ENCODE measurements at places on chromosomes 7 and 10.

DNA sequence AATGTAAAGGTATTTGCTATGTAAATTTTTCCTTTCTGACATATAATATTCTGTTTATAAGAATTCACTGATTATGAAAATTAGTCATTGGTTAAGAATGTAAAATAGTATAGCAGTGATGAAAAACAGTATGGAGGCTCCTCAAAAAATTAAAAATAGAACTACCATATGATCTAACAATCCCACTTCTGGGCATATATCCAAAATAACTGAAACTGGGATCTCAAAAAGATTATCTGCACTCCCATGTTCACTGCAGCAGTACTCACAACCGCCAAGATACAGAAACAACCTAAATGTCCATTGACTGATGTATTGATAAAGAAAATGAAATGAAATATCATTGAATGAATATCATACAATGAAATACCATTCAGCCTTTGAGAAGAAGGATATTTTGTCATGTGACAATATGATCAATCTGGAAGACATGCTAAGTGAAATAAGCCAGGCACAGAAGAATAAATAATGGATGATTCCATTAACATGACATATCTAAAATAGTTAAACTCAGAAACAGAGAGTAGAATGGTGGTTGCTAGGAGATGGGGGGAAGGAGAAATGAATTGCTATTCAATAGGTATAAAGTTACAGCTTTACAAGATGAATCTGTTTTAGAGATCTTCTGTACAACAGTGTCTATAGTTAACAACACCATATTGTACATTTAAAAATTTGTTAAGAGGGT, 14.0 kb downstream of the C10orf88 start:
- DNase-seq = no peak

DNA sequence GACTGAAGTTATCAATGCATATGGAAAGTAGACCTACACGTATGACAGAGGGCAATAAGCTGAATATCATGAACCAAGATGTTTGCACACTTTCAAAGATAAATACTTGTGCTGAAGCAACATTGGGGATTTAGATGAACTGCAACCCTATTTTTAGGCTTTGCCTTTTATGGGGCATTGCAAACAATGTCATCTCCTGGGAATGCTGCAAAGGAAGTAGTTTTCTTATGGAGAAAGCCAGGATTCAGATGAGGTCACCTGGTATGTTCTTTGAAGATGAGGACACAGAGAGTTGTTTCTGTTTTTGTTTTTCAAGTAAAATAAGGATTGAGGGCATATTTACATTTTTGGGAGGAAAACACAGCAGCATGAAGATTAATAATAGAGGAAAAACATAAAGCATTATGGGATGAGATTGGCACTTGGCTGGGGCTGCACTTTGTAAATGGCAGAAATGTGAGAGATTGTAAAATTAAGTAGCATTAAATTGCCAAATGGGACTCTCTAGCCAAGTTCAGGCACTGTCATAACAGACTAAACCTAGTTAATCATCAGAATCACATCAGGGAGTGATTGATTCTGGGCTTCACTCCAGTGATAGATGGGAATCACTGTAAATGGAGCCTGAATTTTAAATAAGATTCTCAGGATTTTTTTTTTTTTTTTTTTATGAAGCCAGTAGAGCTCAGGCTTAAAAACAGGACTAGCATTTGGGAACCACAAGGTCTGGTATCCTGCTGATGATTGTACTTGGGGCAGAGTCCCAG, 63.1 kb downstream of the MALRD1 start:
- no peak for DNase-seq

DNA sequence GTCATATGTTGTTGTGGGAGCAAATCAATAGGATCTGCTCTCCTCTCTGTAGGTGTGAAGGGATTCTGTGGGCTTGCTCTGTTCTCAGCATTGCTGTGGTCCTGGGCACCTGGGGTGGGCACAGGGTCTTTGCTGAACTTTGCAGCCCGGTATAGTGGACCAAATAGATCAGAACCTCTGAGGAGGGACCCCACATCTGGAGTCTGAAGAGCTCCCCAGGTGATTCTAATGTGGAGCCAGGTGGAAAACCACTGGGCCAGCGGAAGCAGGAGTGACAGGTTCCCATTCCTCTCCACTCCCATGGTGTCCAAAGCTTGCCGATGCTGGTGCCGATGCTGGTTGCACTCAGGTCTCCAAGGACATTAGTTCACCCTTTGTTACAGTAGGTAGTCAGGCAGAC, 257.2 kb downstream of the GLRX3 start:
- no peak for DNase-seq

DNA sequence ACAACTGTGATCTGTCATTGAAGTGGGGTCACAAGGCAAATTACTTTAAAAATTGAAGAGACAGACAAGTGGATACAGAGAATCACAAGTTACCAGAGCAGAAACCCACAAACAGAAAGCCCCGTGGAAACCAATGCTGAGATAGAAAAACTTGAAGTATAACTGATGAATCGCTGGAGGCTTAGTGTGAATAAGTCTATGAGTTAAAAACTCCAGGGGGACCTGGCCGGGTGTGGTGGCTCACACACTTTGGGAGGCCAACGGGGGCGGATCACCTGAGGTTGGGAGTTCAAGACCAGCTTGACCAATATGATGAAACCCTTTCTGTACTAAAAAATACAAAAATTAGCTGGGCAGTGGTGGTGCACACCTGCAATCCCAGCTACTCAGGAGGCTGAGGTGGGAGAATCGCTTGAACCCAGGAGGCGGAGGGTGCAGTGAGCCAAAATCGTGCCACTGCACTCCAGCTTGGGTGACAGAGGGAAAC, 69.7 kb upstream of the ZNRF2 start:
- no peak for DNase-seq

DNA sequence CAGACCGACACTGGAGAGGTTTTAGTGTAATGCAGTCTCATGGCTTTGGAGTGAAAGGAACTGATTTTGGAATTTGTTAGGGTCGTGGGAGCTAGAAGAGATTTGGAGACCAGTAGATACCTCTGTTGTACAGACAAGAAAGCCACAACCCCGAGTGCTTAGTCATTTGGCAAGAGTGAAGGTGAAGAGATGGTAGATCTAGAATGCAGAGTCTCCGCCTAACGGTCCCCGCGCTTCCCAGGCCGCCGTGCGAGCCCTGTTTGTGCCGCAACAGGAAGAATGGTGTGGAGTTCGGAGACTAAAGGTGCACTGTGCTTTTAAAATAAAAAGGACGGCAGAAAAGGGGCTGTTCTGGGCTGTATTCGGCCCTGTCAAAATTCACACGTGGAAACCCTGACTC, 186.7 kb downstream of the ADARB2 start:
- no peak for DNase-seq

DNA sequence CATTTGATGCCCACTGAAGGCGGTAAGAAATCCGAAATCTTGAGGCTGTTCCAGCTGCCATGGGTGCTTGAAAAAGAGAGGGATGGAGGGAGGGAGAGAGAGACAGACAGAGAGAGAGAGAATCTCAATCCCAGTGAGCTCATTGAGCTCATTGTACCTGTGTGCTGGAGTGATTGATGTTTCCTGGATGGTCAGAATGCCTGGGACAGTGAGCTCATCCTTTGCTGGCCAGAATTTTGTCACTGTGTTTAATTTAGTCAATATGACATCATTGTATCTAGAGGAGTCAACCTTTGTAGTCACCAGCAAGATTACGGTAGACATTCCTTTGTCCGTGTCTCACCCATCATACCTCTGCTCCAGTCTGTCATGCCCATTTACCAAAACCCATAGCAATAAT, 625.4 kb upstream of the POM121L12 start:
- DNase-seq = no peak

DNA sequence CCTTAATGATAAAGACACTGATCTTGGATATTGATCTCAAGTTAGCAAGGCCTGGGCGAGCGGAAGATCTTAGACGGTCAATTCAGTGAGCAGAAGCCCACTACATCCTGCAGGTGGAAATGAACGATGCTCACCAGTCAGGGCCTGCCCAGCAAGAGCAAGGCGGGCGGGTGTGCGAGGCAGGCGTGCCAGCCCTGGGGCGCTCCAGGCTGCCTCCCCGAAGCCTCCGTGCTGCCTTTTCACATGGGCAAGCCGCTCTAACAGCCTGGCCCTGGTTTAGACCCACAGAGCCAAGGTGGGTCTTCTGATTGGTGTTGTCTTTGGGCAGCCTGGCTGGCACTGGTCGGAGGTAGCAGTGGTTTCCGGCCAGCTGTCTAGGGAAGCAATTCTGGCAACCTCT, 475.1 kb upstream of the FOXK1 start:
- DNase-seq = no peak

GRCh38 chr7:33726582-33726981, 178.8 kb upstream of the BMPER start:
- no peak for DNase-seq

DNA sequence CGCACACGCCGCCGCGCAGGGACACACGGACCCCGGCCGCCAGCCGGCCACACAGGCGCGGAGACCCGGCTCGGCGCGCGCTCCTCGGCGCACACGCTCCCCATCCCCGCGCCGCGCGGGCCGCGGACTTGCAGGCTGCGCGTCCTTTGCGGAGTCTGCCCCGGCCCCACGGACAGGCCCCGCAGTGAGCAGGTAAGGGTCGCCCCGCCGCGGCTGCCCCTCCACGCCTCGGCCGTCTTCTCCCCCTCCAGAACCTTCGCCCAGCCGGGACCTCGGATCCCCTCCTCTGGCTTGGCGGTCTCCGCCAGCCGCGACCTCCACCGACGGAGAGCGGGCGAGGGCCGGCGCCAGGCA, 356 bp downstream of the ADCYAP1R1 start:
- DNase-seq = no peak

DNA sequence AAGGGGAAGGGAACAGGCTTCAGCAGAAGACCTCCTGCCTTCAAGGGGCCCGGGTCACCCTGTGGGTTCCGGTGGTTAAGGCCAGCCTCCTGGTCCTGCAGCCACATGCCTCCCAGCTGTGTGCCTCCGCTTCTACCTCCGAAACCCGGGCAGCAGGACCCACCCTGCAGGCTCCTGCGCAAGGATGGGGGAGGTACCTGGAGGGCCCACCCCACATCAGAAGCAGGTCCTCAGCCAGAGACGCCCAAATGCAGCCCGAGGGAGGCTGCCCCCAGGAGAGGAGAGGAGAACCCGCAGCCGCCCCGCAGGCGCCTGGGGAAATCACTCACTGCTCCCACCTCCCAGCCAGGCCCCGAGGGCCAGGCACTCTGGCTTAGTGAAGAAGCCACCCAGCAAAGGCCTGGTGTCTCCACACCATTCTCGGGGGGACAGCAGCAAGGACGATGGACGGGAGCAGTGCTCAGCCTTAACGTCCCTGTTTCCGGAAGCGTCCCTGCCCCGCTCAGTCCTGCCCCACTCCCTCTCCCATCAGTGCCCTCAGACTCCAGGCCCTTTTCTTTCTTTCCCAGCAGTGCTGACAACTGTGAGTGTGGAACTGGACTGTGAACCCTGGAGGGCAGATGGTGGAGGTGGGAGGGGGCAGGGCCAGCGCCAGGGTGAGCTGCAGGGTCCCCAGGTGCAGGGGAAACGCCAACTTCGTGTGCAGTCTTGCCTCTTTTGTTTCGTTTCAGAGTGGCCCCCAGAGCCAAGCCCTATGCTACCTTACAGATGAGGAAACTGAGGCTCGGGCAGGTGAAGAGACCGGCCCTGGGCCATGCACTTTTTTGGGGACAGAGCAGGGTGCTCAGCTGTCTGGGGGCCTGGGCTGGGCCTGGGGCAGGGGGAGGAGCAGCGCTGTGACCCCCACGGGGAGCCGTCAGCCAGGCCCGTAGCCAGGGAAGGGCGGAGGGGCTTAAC, 138.0 kb downstream of the FAM53B start:
- DNase-seq = no peak

DNA sequence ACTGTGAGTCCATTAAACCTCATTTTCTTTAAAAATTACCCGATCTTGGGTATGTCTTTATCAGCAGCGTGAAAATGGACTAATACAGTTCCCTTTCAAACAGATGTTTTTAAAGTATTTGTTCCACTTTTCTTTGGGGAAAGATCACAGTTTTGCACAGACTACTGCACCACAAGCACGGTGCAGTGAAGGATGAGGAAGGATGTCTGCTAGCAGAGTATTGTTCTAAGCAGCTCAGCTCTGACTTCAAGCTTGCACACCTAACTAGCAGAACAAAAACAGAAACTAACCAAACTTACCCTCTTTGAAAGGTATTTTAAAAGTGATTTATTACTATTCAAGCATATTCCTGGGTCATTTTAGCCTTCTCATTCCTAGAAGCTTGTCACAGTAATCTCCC, 20.0 kb downstream of the THNSL1 start:
- no peak for DNase-seq

DNA sequence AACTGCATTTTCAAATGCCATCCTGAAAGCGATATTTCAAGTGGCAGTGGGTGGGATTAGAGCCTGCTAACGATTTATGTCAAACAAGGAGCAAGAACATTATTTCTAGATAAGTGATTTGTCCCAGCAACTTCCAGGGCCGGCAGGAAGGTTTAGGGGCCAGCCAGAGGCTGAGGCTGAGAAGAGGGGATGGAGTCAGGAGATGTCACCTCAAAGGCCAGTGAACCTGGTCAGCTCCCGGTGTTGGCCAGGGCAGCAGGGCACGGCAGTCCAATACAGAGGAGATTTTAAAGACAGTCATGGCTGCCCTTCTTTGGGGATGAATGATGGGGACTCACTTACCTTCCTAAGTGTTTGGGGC, 105.7 kb upstream of the PPIF start:
- DNase-seq = no peak

GRCh38 chr10:6207658-6208057, 4.9 kb downstream of the PFKFB3 start:
- DNase-seq = no peak

- no peak for DNase-seq
Measured at GRCh38 chr10:120505866-120506265, 48.8 kb downstream of the PLPP4 start.

DNA sequence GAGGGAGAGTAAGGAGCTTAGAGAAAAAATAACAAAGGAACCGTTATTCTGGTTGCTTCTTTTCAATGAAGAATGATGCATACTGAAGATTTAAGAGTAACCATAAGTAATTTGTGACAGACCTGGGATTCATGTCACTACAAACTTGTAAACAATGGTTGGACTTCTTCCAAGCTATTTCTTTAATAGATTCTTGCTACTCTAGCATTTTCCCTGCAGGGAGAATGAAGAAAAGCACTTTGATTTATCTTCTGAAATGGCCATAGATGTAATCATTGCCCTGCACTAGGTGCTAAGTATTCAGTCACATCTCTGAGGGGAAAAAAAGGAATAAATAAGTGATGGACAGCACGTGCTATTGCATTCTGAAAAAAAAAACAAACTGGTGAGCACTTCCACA, 606.6 kb upstream of the LRRN3 start:
- DNase-seq = no peak

- no peak for DNase-seq
Measured at GRCh38 chr7:138116141-138116540, 39.9 kb downstream of the AKR1D1 start.

GRCh38 chr10:86287966-86288579, 78.5 kb downstream of the GRID1 start:
- no peak for DNase-seq

Data from stimulated activated CD8-positive, alpha-beta memory T cell treated with anti-CD3 and anti-CD28 coated beads, Interleukin-2, amount 100 ng/mL, for 1 hour (primary cell).